ENCODE measurements at places on chromosomes 4 and X. TPM values are rescaled to one million over a fixed set of nuclear protein-coding genes. Genes with fewer than 3 reads are reported as not detected.

DNA sequence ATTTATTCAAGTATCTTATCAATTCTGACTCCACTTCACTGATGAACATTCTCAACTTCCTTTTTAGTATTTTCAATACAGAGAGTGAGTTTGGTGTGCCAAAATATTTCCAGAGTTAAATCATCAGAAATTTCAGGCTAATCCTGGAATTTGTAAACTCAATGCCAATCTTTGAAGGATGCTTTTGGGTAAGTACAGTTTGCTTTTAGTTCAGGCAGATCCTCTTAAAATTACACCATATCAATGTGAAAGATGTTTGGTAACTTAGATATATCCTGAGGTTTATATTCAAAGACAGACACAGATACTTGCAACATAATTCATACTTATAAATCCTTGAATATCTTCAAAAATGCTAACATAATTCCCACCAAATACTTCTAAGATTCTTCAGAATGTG, 76.0 kb upstream of the FAM47B start:
- DNase-seq = no peak

- no peak for DNase-seq
Observed at GRCh38 chr4:128757712-128758111, 51.8 kb upstream of the JADE1 start.

DNA sequence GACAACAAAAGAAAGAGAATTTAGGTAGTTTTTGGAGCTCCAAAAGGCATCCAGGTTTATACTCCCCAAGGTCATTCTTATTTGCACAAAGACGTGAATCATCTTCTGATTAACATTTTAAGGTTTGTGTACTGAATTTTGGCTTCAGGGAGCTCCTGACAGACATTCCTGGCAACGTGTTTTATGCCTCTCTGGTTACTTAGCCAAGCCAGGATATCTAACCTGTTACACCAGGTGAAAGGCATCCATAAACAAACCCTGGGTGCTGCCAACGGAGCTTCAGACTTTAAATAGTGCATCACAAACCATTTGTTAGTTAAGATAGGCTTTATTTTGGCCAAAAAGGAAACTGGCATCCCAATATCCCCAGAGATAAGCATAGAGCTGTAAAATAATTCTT, 997.3 kb downstream of the ARAP2 start:
- DNase-seq = no peak

The MAGEB1 gene
- not detected for total RNA-seq

DNA sequence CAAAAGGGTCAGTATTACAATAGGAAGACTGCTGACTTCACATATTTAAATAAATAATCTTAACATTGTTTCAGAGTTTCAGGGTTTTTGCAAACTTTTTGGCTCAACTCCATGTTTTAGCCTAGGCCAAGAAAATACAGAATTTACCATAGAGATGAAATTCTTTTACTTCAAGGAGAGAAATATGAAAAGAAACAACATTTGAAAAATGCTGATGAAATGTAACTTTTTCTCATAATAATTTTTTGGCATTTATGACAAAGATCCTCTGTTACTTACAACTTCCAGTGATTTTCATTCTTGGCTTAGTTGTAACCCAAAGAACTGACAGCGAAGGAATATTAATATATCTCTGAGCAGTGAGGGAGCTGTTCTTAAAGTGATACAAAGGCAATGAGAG, 316.1 kb upstream of the EMCN start:
- DNase-seq = no peak

The EGF gene
- total RNA-seq = under 0.01 TPM

The PAGE2B gene
- not detected for total RNA-seq

The CCSER1 gene
- total RNA-seq = 165 TPM

- no peak for DNase-seq
Observed at GRCh38 chr4:24764345-24764744, 31.0 kb upstream of the SOD3 start.

The MRPS18C gene
- total RNA-seq = 35.9 TPM

The STAP1 gene
- total RNA-seq = not detected

The CDKL2 gene
- 60.7 TPM for total RNA-seq

DNA sequence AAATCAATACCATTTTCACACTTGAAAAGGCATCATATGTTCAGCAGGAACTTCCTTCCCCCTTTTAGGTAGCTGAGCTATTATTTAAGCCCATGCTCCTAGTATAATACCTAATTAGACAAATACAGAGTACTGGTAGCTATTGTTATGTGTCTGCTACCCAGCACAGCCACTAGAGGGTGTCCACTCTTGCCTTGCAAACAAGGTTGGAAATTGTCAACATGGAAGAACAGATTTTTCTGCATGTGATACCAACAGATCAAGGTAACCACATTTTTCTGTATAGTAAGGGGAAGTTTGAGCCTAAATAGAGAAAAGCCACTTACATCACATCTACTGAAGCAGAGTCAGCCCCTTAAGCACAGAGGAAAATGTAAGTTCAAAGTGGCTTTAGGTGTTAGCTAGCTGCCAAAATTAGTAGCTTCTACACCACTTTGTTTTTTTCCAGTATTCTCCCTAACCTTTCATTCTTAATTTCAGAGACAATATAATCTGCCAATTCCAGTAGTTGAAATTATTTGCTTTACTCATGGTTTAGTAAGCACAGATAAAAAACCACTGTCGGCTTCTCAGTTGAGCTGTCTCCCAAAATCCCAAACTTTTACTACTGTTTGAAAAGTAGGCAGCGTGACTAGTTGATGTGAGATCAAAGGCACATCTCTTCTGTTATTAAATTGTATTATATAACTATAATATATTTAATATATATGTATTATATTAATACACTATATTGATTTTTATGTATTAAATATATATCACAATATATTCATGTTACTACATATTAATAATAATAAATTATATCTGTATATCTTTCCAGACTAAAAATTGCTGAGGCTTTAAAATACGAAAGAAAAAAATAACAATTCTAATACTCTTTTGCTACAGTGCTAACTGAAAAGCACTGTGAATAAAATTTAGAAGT, 38.2 kb downstream of the EDNRA start:
- no peak for DNase-seq

- DNase-seq = no peak
Observed at GRCh38 chr4:126123611-126124325, 809.0 kb downstream of the FAT4 start.

DNA sequence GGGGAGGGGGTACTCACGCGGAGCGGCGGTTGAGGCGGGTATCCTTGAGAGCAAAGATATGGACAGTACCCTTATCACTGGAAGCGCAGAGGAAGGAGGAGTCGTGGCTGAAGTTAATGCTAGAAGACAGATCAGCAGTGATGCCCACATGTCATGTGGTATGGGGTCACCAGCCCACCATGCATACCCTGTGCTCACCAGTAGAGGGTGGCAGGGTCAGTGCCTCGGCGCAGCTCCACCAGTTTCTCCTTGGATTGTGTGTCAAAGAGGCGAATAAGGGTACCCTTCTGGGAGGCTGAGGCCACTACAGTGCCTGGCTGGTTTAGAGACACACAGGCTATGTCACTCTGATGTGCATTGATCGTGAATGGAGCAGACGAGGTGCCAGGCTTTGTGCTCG, 1.5 kb upstream of the PRAF2 start:
- DNase-seq = no peak

GRCh38 chr4:182421753-182422152, 178.6 kb downstream of the TENM3 start:
- DNase-seq = no peak

DNA sequence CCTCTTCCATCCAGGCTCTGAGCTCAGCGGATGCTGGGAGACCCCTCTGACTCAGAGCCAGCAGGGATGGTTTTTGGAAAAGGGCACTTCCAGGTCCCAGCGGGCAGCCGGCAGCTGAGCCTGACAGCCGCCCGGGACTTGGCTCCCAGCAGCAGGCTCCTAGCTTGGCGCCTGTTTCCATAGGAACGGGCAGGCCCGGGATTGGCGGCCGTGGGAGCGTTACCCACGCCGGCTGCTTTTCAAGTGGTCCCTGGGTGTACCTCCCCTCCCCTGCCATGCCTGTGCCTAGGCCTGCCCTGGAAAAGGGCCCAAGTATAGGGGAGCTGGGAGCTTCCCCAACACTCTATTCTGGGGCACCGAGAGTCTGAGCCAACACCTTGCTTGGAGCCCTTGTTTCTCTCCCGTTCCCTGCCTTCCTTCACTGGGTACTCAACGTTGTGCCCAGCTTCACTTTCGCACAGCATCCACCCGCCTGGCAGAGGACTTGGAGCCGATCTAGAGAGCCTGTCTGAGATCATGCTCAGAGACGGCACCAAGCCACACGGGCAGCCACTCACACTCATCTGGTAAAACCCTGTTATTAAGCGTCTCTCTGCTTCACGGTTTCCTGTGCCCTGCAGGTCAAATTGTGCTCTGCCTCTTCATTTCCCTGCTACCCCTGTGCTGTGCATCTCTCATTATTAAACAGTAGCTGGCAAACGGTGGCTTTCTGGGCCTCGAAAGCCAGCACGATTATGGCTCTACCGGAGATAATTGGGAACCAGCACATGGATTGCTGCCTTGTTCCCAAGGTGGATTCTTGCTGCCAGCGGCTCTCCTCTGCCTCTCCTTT, 521.5 kb downstream of the BCOR start:
- no peak for DNase-seq

- no peak for DNase-seq
Observed at GRCh38 chr4:110638089-110638746, 15.3 kb upstream of the PITX2 start.

GRCh38 chr4:124017185-124017785, 620.7 kb downstream of the SPRY1 start:
- no peak for DNase-seq

The GPR82 gene
- total RNA-seq = not detected

DNA sequence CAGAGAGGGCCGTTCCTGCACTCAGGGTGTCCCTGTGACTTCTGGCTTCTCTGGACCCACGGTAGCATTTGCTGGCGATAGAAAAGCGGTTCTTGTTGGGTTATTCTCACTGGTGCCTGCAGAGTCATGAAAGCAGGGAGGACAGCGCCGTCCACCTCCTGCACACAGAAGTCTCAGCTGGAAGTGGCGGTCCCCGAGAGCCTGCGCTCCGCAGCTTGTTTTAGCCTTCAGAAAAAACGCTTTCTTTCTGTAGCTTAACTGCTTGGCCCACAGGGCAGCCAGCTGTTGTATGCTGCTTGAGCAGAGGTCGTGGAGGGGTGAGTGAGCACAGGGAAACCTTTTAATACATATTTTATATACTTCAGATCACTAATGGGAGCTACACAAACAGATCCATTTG, 400.7 kb upstream of the FAT1 start:
- no peak for DNase-seq

DNA sequence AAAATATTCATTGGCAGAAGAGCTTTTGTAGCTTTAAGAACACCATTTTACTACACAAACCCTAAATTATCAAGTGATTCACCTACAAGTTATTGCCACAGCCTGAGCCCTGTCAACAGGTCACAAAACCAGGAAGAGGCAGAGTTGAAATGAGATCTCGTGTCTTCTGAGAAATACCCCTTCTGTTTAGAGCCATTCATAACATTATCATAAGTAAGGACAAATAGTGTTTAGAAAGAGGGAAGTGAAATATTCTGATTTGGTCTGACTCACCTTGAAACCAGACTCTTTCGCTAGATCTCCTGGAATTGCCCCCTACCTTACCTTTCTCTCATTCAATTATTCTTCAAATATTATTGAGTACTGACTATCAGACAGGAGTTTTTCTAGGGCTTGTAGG, 5.9 kb downstream of the ETDB start:
- DNase-seq = no peak

GRCh38 chrX:17655211-17656034, 81.9 kb upstream of the SCML1 start:
- DNase-seq = no peak

GRCh38 chrX:94455782-94456181, 781.8 kb downstream of the FAM133A start:
- no peak for DNase-seq

- DNase-seq = no peak
Observed at GRCh38 chr4:156391325-156391653, 437.6 kb upstream of the CTSO start.

GRCh38 chr4:155530857-155531256, 135.8 kb upstream of the GUCY1A1 start:
- DNase-seq = no peak

GRCh38 chr4:74504212-74504611, 59.3 kb downstream of the AREG start:
- no peak for DNase-seq

The FATE1 gene
- not detected for total RNA-seq

GRCh38 chr4:158906073-158906472, 137.2 kb downstream of the FNIP2 start:
- DNase-seq = no peak

The GLOD5 gene
- not detected for total RNA-seq

- DNase-seq = no peak
Observed at GRCh38 chrX:10507181-10507580, 113.2 kb downstream of the MID1 start.

The CLDN34 gene
- total RNA-seq = not detected

The MTMR8 gene
- total RNA-seq = 4.5 TPM

The PLAC1 gene
- not detected for total RNA-seq

GRCh38 chr4:81751531-81752289, 280.0 kb upstream of the RASGEF1B start:
- DNase-seq = no peak

The PGM2 gene
- total RNA-seq = 10.6 TPM

DNA sequence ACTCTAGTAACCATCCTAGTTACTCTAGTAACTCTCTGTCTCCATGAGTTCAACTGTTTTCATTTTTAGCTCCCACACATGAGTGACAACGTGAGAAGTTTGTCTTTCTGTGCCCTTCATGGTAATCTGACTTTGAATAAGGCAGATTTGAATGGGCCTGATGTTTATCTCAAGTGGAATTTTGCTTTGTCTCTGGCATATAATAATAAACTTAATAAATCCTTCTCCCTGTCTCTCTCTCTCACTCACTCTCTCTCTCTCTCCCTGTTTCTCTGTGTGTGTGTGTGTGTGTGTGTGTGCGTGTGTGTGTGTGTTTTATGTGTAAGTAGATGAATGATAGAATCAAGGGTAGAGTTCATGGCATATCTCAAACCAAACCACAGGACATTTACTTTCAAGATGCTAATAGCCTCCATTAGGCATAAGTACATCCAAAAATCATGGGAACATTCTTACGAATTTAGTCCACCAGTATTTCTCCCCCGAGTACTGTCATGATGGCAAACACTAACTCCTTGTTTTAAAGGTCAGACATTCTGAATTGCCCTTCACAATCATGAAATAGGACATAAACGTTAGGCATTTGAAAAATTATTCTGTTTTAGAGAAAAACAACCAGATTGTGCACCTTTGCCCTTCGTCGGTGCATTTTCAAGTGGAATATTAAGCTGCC, 193.1 kb downstream of the SPATA18 start:
- no peak for DNase-seq

- no peak for DNase-seq
Observed at GRCh38 chr4:56804551-56804950, 16.9 kb downstream of the SPINK2 start.

The SYTL5 gene
- 4.9 TPM for total RNA-seq

DNA sequence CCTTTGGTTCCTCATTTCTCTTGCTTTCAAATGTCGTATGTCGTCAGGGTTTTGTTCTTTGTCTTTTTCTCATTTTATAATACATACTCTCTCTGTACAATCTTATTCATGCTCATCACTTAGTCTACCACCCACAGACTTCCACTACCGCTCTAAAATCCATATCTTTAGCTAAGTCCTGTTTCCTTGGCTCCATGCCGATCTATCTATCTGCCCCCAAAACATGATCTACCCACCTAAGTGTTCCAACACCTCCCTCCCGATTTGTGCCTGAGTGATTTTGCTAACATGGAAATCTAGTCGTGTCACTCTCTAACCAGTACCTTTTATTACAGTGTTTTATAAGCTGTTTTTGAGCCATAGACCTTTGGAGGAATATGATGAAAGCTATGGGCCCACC, 65.6 kb upstream of the PGAM4 start:
- no peak for DNase-seq

Data from frontal cortex (tissue), 4 donors.